ENCODE measurements at places on chromosomes 13 and 19.

GRCh38 chr19:35336166-35336955 lies 7.4 kb downstream of the CD22 start:
- H3K27ac ChIP-seq = no peak overlapping the region
- no peak for DNase-seq

GRCh38 chr13:30020726-30021312 lies 170.4 kb upstream of the UBL3 start:
- no peaks in the 10 kb centered on the region for H3K4me1 ChIP-seq
- H3K4me3 ChIP-seq = no peak overlapping the region
- no peak overlapping the region for H3K27ac ChIP-seq
- DNase-seq = no peak

- H3K4me3 ChIP-seq = peak overlapping the region; percentile 94
- H3K36me3 ChIP-seq = no peaks in the 10 kb centered on the region
- H3K4me1 ChIP-seq = peaks cover 47% of the 10 kb centered on the region
- H3K27me3 ChIP-seq = no peaks in the 10 kb centered on the region
Measured at GRCh38 chr19:2477141-2477710, 1.3 kb downstream of the GADD45B start.

DNA sequence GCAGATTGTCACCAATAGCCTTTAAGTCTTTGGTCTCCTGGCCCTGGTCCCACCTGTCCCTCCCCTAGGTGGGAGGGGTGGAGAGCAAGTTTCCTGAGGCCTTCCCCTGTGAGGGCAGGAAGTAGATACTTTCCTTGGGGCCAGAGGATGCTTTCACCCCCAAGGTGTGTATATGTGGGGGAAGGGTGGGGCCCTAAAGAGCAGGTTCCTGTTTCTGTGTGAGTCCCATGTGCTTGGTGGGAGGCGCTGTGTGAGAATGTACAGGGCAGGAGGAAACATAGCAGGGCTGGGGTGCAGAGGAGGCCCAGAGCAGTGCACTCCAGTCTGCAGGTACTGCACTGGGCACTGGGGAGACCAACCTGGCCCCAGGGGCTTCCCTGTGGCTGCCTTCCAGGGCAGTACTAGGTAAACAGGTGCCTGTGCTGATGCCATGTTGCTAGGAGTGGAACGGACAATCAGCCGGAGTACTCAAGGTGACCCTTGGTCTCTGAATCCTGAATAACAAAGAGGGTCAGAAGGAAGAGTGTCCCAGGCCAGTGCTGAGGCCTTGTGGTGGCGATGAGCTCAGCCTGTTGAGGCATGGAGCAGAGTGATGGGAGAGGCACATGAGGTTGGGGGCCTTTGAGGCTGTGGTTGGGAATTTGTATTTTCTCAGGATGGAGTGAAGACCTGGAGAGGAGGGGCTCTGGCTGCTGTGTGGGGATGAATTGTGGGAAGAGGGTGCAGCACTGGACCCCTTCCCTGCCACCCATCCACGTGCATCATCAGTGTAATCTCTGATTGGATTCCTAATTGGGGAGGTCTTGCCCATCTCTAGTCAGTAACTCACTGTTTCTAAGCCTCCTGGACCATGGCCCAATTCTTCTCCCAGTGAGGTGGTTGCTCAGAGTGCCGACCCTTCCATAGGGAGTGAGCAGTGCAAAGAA lies 5.1 kb downstream of the EGLN2 start:
- H3K4me1 ChIP-seq = peaks cover 77% of the 10 kb centered on the region
- H3K27me3 ChIP-seq = no peaks in the 10 kb centered on the region
- no peaks in the 10 kb centered on the region for H3K36me3 ChIP-seq
- peak overlapping the region; percentile 86 for H3K27ac ChIP-seq
- peak; percentile 92 for DNase-seq
- H3K4me3 ChIP-seq = peak overlapping the region; percentile 41

DNA sequence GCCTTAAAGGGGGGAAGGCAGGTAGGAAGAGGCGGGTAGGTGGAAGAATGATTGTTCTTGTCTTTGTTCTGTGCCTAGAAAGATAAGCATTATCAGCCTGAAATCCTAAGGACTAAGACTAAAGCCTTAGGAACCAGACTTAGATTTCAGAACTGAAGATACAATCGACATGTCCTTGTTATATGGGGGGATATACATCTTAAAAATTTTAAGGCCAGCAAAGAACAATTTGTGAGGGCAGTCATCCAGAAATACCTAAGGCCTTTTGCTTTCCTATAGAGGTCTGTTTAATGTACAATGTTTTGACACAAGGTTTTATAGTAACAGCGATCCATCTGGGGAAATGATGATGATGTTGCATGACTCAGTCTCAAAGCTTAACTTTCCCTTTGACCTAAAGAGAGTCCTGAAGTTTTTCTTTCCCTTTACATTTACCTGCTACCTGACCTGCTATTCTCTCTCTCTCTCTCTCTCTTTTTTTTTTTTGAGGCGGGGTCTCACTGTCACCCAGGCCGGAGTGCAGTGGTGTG lies 20.2 kb upstream of the CEACAM6 start:
- H3K4me1 ChIP-seq = no peaks in the 10 kb centered on the region
- H3K27me3 ChIP-seq = no peaks in the 10 kb centered on the region
- no peak overlapping the region for H3K4me3 ChIP-seq
- DNase-seq = no peak
- no peak overlapping the region for H3K27ac ChIP-seq

- no peak for DNase-seq
- H3K27ac ChIP-seq = no peak overlapping the region
- peaks cover 10% of the 10 kb centered on the region for H3K4me1 ChIP-seq
- no peak overlapping the region for H3K4me3 ChIP-seq
Measured at GRCh38 chr19:47729468-47729798, 15.9 kb upstream of the NOP53 start.

DNA sequence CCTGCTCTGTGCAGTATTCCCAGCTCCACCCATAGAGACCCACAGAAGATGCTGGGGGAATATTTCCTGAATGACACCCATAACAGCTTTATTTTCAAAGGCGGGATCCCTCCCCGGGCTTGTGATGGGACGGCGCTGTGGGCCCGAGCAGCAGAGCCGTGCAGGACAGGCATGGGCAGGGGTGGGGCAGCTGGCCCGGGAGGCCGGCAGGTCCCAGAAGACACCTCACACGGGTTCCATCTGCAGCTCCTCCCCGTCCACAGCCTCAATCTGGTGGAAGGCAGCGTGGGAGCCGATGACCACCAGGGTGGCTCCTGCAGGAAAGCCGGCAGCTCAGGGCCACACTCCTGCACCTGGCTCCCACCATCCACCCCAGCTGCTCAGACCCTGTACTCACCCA lies 2.5 kb downstream of the RABAC1 start:
- H3K27ac ChIP-seq = no peak overlapping the region
- H3K4me3 ChIP-seq = no peak overlapping the region
- no peaks in the 10 kb centered on the region for H3K27me3 ChIP-seq
- peak; percentile 23 for DNase-seq
